ENCODE measurements at places on chromosomes 6 and 20.

- DNase-seq: no peak
Measured at GRCh38 chr20:2797136-2797983, 3.1 kb downstream of the CPXM1 start.

GRCh38 chr20:57389695-57390603 lies 1.2 kb upstream of the RBM38 start:
- no peak for DNase-seq

DNA sequence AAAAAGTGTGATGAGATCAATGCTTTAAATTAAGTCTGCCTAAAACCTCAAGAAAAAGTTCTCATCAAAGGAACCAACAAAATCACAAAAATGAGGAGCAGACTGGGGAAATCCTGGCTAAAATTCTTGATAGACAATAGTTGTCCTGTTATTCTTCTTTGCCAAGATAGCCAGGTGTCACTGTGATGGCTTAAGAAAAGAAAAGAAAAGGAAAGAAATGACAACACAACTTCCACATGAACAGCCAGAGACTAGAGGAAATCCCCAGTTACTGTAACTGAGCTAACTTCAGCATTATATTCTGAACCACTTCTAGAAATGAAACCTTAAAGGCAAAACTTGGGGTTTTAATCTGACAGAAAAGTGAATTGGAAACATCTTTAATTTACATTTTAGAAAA lies 129.6 kb downstream of the CD24 start:
- no peak for DNase-seq

DNA sequence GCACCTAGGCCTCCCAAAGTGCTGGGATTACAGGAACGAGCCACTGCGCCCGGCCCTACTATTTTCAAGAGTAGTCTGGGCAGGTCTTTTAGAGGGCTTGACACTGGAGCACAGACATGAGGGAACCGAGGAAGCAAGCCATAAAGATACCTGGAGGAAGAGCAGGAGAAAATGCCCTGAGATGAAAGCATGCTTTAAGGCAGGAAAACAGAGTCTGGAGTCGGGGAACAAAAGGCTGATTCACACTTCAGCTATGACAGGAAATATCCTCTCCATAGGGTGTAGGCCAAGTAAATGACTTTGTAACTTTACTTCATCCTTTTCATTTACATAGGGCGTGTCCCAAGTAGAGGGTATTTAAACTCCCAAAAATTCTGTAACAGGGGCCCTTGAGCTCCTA lies 4.3 kb upstream of the SERINC3 start:
- no peak for DNase-seq

GRCh38 chr6:144739873-144740272 lies 454.7 kb downstream of the UTRN start:
- no peak for DNase-seq

GRCh38 chr20:4674672-4675071 lies 47.0 kb upstream of the PRND start:
- DNase-seq: no peak

- DNase-seq: no peak
Measured at GRCh38 chr6:142851601-142852000, 93.4 kb downstream of the HIVEP2 start.

DNA sequence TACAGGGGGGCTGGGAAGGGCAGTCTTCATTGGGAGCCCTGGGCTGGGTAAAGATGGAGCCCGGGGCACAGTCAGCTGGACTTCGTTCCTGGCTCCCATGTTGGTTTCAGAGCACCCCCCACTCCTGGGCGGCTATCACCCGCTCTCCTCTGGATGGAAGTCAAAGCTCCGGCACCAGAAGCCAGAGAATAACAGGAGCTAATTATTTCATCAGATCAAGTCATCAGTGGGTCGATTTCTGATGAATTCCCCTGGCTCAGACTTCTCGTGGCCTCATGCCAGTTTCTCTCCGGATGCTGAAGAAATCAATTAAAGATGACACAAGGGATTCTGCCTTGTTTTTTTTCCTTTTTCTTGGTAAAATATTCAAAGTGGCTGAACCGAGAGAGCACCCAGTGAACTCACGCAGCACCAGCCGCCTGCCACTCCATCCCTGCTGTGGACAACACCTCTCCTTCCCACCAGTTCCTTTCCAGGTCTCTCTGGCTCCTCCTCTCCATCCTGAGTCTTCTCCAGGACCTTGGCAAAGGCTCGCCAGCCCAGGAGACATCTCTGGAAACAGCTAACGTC lies 22.5 kb downstream of the SULF2 start:
- no peak for DNase-seq

GRCh38 chr6:100322886-100323285 lies 141.8 kb downstream of the SIM1 start:
- no peak for DNase-seq

DNA sequence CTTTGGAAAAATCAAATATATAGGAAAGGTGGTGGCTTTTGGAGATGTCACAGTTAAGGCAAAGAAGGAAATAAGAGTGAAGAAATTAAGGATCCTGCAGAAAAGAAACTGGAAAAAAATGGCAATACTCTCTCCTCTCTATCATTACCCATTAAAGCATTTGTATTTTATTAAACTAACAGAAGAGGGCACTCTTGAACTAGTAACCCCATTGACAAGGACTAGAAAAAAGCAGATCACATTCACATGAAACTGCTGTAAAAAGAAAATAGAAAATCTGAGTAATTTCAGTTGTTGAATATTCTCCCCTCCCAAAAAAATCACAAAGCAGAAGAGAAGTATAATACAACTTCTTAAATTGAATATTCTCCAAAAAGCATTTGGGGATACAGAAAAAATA lies 104.1 kb upstream of the SLC35B3 start:
- DNase-seq: no peak

DNA sequence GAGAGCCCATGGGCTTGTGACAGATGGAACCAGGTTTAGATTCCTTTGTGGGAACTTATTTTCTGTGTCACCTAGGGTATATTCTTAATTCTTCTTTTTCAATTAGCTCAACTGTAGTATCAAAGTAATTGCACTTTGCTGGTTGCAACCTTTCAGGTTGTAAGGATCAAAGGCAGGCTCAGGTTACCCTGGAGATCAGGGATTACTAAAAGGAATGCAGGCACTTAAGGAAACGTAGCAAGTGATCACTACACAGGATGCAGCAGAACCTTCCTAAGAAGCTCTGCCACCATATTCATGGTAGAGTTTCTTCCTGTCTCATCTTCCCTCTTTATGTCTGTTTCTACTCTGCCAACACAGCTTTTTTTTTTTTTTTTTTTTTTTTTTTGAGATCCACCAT lies 133.2 kb upstream of the JAG1 start:
- DNase-seq: no peak

DNA sequence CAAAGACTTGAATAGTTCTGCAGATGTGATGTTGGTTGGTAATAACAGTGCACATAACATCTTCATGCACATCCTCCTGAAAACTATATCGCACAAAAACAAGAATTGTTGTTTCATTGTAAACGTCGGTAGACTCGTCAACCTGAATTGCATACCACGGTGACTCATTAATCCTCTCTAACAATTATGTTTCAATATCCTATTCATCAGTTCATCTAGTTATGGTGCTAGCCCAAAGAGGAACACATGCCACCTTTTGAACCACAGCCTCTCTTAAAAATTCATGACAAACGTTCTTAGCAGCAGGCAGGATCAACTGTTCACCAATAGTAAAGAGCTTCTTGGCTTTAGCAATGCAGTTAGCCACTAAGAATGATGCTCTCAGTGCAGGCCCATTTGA lies 25.0 kb downstream of the CRYBG1 start:
- DNase-seq: no peak

DNA sequence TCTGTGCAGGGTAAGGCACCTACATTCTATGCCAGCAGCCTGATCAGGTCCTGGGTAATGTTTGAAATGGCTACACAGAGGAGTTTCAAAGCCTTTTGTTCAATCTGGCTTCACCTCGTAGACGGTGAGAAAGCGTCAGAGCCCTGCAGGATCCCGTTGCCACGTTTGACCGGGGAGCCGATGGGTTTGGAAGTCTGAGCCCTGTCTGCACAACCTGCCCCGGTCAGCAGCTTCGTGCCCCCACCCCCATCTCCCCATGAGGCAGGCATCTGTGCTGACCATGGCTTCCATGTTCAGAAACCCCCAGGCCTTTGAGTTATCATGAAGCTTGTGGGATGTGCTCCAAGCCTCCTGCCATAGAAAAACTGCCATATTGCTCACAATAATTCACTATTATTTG lies 63.9 kb downstream of the PTPN1 start:
- DNase-seq: no peak

DNA sequence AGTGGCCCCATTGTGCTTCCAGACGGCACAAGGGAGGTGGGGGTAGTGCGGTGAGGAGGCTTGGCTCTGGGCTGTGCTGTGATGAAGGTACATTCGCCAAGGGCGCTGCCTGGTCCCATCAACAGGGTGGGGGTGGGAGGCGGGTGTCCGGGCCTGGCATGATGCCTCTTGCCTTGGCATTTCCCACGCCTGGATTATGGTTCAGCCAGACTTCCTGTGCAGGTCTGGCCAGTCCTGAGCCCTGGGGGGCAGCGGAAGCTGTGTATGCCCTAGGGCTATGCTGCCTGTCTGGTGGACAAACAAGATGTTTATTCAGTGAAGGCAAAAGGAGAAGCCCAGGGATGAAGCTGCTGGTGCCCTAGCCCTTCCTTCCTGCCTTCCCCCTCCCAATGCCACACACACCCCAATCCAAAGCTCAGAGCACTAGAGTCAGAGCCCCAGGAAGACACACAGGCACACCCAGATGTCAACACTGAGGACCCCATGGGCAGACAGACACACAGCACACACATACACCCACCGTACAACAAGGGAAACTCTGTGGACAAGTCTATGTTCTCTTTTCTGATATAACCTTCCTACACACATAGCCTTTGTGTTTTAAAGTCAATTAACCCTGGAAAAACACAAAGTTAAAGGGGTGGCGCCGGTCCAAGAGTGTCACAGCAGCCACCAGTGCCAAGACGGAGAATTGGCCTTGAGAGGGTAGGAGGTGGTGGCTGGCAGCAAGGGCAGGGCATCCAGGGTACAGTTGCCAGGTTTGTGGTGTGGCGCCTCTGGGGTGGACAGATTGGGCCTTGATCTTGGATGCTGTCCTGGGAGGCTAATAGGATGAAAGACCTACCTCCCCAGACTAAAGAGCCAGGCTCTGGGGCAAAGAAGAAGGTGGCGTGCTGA lies 54.7 kb upstream of the SAYSD1 start:
- DNase-seq: no peak

DNA sequence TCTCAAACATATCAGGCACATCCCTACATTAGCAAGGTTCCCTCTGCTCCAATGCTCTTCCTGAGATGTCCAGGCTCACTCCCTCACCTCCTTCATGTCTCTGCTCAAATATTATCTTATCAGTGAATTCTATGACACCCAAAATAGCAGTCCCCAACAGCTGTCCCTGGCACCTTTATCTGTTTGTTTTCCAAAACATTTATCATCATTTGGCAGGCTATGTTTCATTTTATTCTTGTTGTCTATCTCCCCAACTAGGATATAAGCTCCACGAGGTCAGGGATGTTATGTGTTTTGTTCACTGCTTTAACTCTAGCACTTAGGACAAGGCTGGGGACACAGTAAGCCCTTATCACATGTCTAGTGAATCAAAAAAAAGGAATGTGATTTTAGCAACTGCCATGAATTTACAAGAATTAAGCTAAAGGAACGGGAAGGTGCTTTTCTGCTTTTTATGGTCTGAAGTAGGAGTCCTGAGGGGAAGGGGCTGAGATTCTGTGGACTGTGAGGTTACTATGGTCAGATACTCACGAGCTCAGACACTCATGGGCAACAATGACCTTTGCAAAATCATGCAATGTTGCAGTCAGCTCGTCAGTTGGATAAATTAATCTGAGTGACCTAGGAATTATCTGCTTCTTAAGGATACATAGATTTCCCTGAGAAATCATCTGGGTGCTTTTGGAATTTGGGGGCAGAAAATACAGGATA lies 1.9 kb upstream of the IL22RA2 start:
- no peak for DNase-seq

DNA sequence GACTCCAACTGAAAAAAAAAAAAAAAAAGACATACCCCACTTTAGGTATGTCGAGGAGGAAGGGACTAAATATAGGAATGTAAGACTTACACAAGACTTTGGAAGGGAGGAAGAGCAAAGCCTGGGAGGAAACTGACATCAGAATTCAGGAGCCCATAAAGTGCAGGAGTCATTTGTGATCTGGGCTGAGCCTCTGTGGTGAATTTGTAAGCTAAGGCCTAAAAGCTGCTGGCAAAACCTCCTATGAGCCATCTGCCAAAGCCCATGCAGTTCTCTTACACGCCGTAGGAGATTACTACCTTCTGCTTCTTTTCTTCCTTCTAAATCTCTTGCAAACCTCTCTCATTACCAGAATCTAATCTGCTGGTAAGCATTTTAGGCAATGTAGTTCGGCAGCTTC lies 52.0 kb upstream of the THEMIS start:
- DNase-seq: no peak

GRCh38 chr6:7547315-7547714 lies 5.8 kb downstream of the DSP start:
- no peak for DNase-seq

DNA sequence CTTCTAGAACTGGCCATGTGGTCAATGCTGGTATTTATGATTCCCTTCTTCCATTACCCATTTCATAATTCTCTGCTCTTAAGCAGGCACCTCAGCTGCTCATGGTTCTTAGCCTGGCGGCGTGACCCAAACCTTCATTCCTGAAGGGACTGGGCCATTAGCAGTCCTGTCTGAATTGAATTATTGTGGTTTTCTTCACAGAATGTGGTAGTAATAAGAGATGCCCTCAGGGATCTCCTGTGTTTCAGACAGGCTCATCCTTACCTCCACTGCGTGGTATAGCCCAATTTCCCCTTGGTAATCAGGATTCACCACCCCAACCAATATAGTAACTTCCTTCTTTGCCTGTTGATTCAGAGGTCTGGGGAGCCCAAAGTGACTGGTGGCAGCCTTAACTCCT lies 37.6 kb downstream of the PKIB start:
- DNase-seq: no peak

- DNase-seq: no peak
Measured at GRCh38 chr20:14518648-14519047, 181.2 kb upstream of the FLRT3 start.
